ENCODE measurements at places on chromosomes 5 and 9.

- no peak for DNase-seq
Observed at GRCh38 chr5:142073362-142073988, 35.1 kb upstream of the NDFIP1 start.

- DNase-seq: peak; percentile 44
Observed at GRCh38 chr5:34486160-34486848, 169.8 kb upstream of the RAI14 start.

GRCh38 chr9:133584167-133584558, 25.0 kb downstream of the FAM163B start:
- no peak for DNase-seq

- no peak for DNase-seq
Observed at GRCh38 chr9:70114898-70115297, 71.2 kb downstream of the MAMDC2 start.

DNA sequence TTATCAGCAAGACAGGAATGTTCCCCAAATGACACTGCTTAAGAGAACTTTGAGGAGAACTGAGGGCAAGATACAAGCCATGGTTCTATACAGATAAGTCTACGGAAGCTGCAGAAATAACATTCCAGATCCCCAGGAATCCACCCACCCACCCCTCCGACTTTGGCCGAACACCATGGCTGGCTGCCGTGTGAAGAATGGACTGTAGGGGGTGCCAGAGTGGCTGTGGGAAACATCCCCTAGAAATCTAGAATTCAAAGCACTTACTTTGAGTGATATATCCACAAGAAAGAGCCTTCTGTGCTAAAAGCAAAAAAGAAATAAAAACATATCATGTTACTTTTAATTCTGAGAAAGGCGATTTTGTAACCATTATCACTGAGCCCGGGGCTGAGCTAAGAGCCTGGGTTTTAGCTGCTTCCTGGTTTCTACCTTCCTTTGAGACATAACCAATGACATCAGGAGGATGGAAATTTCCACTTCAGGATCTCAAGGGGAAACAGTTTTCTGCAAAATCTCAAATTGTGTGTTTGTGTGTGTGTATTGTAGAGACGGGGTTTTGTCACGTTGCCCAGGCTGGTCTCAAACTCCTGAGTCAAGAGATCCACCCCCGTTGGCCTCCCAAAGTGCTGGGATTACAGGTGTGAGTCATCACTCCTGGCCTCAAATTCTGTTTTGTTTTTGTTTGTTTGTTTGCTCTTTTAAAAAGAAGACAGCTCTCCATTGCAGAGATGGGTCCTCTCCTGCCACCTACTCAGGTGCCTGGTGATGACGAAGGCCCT, 36.4 kb downstream of the GGTA1 start:
- no peak for DNase-seq

Measured in CD4-positive, alpha-beta T cell treated with Interleukin-15 for 1 hour (primary cell).